Naive thymus-derived CD4-positive, alpha-beta T cell (primary cell): ENCODE measurements at places on chromosomes 2 and 18. TPM values are rescaled to one million over a fixed set of nuclear protein-coding genes. Genes with fewer than 3 reads are reported as not detected.

DNA sequence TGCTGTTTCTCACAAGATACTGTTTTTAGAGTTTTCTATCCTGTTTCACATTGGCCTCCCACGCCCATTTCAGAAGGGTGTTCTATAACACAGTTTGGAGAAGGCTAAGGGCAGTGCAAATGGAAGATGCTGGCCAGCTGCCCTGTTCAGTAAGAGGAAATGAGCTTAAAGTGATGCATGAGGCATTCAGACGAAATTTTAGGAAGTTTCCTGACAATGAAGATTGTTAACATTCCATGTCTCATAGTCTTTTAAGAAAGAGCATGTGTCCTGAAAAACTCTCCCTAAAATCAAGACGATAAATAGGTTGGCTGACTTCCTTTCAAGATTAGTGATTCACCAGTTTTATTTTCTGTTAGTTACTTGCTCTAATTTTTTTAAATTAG lies 484.2 kb upstream of the NRP2 start:
- no peaks in the 10 kb centered on the region for H3K27me3 ChIP-seq
- no peak for DNase-seq
- no peak overlapping the region for H3K4me3 ChIP-seq

DNA sequence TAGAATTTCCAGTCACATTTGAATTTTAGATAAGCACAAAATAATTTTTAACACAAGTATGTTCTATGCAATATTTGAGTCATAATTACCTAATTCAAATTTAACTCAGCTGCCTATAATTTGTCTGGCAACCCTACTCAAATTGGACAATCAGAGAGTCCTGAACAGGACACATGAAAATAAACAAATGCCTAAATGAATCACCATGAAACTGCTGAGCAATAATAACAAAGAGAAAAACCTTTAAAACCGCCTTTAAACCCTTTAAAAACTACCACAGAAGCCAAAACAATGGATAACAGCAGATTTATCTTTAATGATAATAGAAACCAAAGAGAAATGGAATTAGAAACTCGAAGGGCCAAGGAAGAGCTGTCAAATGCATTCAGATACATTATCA lies 39.5 kb downstream of the ARL4C start:
- H3K36me3 ChIP-seq = no peaks in the 10 kb centered on the region
- H3K27me3 ChIP-seq = no peaks in the 10 kb centered on the region
- no peak overlapping the region for H3K4me3 ChIP-seq
- peaks cover 48% of the 10 kb centered on the region for H3K4me1 ChIP-seq
- H3K27ac ChIP-seq = no peak overlapping the region
- DNase-seq = no peak

- no peaks in the 10 kb centered on the region for H3K27me3 ChIP-seq
- no peaks in the 10 kb centered on the region for H3K4me1 ChIP-seq
- DNase-seq = no peak
- no peak overlapping the region for H3K4me3 ChIP-seq
Measured at GRCh38 chr2:234996069-234996940, 44.5 kb downstream of the SH3BP4 start.

- DNase-seq = no peak
- no peaks in the 10 kb centered on the region for H3K36me3 ChIP-seq
- H3K27me3 ChIP-seq = no peaks in the 10 kb centered on the region
Measured at GRCh38 chr2:76763276-76763675, 758.9 kb downstream of the LRRTM4 start.

DNA sequence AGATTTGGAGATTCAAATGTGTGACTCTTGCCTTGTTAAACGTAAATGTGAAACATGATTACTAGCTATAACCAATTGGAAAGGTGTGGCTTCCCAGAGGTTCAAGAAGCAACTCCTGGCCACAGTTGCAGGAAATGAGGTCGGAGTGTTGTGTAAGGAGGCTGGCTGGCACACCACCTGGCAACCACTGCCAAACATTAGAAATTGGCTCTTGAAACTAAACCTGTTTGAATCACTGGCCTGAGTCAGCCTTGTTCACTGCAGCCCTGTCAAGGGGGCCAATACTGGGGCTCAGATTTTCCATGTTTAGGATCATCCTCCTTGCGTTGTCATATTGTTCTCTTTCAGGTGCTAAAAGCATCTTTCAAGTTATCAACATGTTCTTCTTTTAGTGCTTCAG lies 206.3 kb downstream of the ARL6IP6 start:
- no peak overlapping the region for H3K4me3 ChIP-seq
- H3K27me3 ChIP-seq = no peaks in the 10 kb centered on the region

- no peak overlapping the region for H3K4me3 ChIP-seq
- no peaks in the 10 kb centered on the region for H3K36me3 ChIP-seq
- H3K27ac ChIP-seq = no peak overlapping the region
Measured at GRCh38 chr2:137228566-137228965, 463.2 kb downstream of the THSD7B start.

DNA sequence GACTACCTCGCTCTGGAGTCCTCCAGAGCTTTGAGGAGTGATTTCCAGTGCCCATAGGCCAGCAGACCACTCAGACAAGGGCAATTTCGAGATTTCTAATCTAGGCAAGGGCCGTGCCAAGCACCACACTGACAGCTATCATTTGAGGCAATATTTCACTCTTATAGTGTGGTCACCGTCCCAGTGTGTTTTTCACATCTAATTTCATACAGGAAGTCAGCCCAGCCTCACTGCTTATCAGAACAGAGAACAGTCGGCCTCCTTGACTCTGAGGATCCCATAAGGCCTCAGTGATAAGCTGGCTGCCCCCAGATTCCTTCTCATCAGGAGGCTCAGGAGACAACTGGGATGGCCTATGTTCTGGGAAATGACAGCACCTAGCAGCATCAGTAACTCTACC lies 581 bp downstream of the CAPN14 start:
- H3K27me3 ChIP-seq = no peaks in the 10 kb centered on the region
- no peak overlapping the region for H3K4me3 ChIP-seq
- H3K4me1 ChIP-seq = no peaks in the 10 kb centered on the region

GRCh38 chr2:238139196-238140039 lies 950 bp downstream of the KLHL30 start:
- no peaks in the 10 kb centered on the region for H3K27me3 ChIP-seq
- H3K36me3 ChIP-seq = no peaks in the 10 kb centered on the region
- no peak overlapping the region for H3K4me3 ChIP-seq

GRCh38 chr2:42298132-42298531 lies 62.9 kb downstream of the COX7A2L start:
- peak overlapping the region; percentile 2 for H3K4me3 ChIP-seq
- peaks cover 33% of the 10 kb centered on the region for H3K36me3 ChIP-seq
- H3K27ac ChIP-seq = no peak overlapping the region
- no peaks in the 10 kb centered on the region for H3K27me3 ChIP-seq
- no peak for DNase-seq

GRCh38 chr2:27959496-27959895 lies 69.0 kb downstream of the BABAM2 start:
- no peak overlapping the region for H3K4me3 ChIP-seq
- peaks cover 25% of the 10 kb centered on the region for H3K4me1 ChIP-seq
- no peaks in the 10 kb centered on the region for H3K27me3 ChIP-seq
- H3K36me3 ChIP-seq = no peaks in the 10 kb centered on the region
- no peak overlapping the region for H3K27ac ChIP-seq

- no peaks in the 10 kb centered on the region for H3K36me3 ChIP-seq
- no peak overlapping the region for H3K27ac ChIP-seq
- H3K4me3 ChIP-seq = no peak overlapping the region
- no peak for DNase-seq
Measured at GRCh38 chr18:62870643-62871042, 155.3 kb downstream of the PHLPP1 start.

DNA sequence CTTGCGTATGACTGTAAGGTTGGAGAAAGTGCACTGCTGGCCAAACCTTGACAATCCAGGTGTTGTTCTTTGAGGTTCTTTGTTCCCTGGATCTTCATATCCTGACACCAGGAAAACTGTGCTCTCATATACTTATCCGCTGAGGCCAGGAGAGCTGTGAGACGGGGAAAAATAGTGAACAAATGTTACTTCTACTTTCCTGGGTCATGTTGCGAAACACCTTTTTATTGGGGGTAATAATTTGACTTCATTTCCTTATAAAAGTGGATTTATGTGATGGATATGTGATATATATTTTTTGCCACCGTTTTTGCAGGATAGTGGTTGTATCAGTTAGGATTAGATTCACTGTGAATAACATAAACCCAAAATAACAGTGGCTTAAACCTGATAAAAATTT lies 336.1 kb downstream of the OSR1 start:
- no peaks in the 10 kb centered on the region for H3K4me1 ChIP-seq
- no peak for DNase-seq
- H3K27ac ChIP-seq = no peak overlapping the region

- no peaks in the 10 kb centered on the region for H3K27me3 ChIP-seq
- peaks cover 15% of the 10 kb centered on the region for H3K4me1 ChIP-seq
- H3K4me3 ChIP-seq = peak overlapping the region; percentile 48
- peak overlapping the region; percentile 96 for H3K27ac ChIP-seq
- H3K36me3 ChIP-seq = peaks cover 6% of the 10 kb centered on the region
- DNase-seq = peak; percentile 29
Measured at GRCh38 chr18:3453540-3454364, 3.8 kb downstream of the TGIF1 start.

DNA sequence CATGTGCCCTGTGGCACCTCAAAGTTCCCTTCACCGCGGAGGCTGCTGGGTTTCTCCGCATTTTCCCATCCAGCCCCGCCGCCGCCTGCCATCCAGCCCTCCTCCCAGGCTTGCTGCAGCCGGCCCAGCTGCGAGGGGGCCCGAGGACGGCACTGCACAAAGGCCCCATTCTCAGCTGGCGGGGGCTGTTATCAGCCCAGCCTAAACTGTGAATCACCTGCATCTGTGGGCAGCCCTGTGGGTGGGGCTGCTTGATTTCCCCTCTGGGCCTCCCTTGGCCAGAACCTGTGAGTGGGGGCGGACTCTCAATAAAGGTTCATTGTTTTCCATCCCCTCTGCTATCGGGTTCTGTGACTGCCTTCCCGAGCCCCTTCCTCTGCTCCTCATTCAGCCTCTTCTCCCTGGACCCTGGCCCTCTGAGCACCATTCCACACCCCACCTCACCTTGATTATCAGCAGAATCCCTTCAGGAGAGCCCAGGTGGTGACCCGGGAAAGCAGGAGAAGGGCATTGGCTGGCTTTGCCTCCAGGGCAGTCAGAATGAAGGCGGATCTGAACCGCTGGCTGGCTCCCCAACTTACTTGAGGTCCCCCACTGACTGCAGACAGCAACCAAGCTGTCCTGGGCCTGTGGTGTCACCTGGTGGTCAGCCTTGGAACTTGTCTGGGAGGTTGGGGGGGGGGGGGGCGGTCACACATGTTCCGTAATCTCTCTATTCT lies 204.5 kb downstream of the ZFP36L2 start:
- DNase-seq = no peak
- no peak overlapping the region for H3K27ac ChIP-seq
- H3K4me3 ChIP-seq = no peak overlapping the region
- peaks cover 9% of the 10 kb centered on the region for H3K4me1 ChIP-seq
- no peaks in the 10 kb centered on the region for H3K36me3 ChIP-seq
- H3K27me3 ChIP-seq = no peaks in the 10 kb centered on the region

GRCh38 chr18:12554796-12555388 lies 103.0 kb downstream of the SPIRE1 start:
- H3K27me3 ChIP-seq = no peaks in the 10 kb centered on the region
- no peaks in the 10 kb centered on the region for H3K36me3 ChIP-seq
- no peak overlapping the region for H3K4me3 ChIP-seq
- no peak overlapping the region for H3K27ac ChIP-seq
- H3K4me1 ChIP-seq = no peaks in the 10 kb centered on the region
- DNase-seq = no peak

DNA sequence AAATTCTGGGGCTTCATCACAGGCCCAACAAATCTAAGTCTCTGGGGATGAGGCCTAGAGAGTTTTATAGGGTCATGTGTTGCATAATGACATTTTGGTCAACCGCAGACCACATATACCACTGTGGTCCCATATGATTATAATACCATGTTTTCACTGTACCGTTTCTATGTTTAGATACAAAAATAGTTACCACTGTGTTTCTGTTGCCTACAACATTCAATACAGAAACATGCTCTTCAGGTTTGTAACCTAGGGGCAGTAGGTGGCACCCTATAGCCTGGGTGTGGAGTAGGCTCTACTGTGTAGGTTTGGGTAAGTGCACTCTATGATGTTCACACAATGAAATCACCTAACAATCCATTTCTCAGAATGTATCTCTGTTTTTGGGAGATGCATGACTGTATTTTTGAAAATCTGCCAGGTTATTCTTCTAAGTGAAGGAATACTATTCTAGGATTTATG lies 485.2 kb downstream of the PTPRM start:
- no peaks in the 10 kb centered on the region for H3K4me1 ChIP-seq
- H3K27ac ChIP-seq = no peak overlapping the region
- no peaks in the 10 kb centered on the region for H3K36me3 ChIP-seq
- no peaks in the 10 kb centered on the region for H3K27me3 ChIP-seq

GRCh38 chr2:30457296-30457695 lies 10.2 kb downstream of the LCLAT1 start:
- no peak for DNase-seq
- no peaks in the 10 kb centered on the region for H3K4me1 ChIP-seq
- H3K4me3 ChIP-seq = no peak overlapping the region
- H3K27me3 ChIP-seq = no peaks in the 10 kb centered on the region
- no peaks in the 10 kb centered on the region for H3K36me3 ChIP-seq

DNA sequence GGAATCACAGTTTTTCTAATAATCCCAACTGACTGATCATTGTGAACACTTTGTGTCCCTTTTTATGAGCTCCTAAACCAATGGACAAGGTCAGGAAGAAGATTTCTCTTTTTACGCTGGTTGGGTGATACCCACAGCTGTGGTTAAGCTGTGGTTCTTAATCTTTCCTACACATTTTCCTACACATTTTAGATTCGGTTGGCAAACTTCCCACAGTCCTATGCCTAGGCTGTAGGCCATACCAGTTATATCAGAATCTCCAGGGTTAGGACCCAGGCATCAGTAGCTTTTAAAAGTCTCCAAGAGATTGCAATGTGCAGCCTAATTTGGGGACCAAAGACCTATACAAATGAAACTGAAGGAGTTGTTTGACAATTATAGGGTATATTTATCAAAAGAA lies 203.0 kb downstream of the SP3 start:
- no peak overlapping the region for H3K27ac ChIP-seq
- H3K27me3 ChIP-seq = peaks cover 4% of the 10 kb centered on the region
- no peaks in the 10 kb centered on the region for H3K4me1 ChIP-seq
- no peaks in the 10 kb centered on the region for H3K36me3 ChIP-seq
- H3K4me3 ChIP-seq = no peak overlapping the region

Gene ASXL2
- total RNA-seq = 30.9 TPM

Gene EML6
- total RNA-seq = 1.5 TPM

Gene TNFAIP6
- total RNA-seq = not detected in 2 replicates

Gene CXCR4
- total RNA-seq = 243 TPM

Gene FOXD4L1
- total RNA-seq = 0.23 and 0.24 TPM in 2 replicates

Gene FAM117B
- 48.8 TPM for total RNA-seq

Gene GPAT2
- 4.0 TPM for total RNA-seq

Gene ITPRIPL1
- 30.4 and 31.8 TPM in 2 replicates for total RNA-seq

Gene CFAP65
- total RNA-seq = not detected

Gene EGR4
- 0.15 and 0.23 TPM in 2 replicates for total RNA-seq
